Right hindlimb (tissue), 1 donor: ENCODE measurements at places on chromosomes 7 and 10.

- DNase-seq: no peak
Observed at GRCh38 chr7:74231232-74231590, 21.4 kb downstream of the LAT2 start.

- DNase-seq: peak; percentile 44
Observed at GRCh38 chr10:73017955-73018480, 63.4 kb upstream of the PLA2G12B start.

- no peak for DNase-seq
Observed at GRCh38 chr10:110701617-110701971, 57.5 kb downstream of the RBM20 start.

GRCh38 chr10:72069751-72070526, 18.4 kb downstream of the SPOCK2 start:
- DNase-seq: no peak

- no peak for DNase-seq
Observed at GRCh38 chr10:2592360-2593160, 474.8 kb upstream of the PFKP start.

DNA sequence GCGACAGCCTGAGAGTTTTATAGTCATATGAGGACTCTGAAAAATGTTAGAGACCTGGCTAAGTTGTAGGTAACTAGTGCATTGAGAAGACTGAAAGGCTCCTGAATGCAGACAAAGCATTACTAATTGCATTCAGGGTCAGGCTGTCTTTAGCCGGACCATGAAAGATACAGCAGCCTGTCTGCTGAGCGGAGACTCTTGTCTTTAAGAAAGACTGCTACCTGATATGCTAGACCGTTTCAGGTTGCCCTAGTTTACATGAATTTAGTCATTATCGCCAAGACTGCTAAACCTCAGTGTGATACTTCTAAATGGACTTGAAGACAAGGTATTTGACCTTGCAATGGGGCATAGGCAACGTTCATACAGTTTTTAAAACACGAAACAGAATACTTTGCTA, 81.2 kb downstream of the BMPR1A start:
- no peak for DNase-seq

GRCh38 chr10:21807180-21807579, 196.3 kb downstream of the DNAJC1 start:
- no peak for DNase-seq

DNA sequence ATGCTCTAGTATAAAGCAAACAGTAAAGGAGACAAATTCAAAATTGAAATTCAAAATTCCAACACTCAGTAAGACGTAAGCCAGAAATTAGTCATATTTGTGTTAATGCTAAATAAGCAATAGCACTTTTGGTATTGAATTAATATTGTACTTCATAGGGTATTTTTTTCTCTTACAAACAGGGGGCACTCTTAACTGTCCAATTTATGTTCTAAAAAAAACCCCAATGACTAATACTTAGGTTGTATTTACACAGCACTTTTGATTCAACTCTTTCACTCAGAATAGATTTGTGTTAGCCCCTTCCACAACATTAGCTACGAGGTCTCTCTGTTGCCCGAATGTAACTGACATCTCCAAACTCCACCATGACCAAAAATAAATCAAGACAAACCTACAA, 284.9 kb upstream of the COBL start:
- DNase-seq: no peak

GRCh38 chr10:49359349-49360270, 36.3 kb downstream of the DRGX start:
- peak; percentile 53 for DNase-seq

- DNase-seq: no peak
Observed at GRCh38 chr7:117009705-117010361, 56.5 kb downstream of the ST7 start.

GRCh38 chr10:113104047-113104446, 154.0 kb downstream of the TCF7L2 start:
- DNase-seq: no peak

DNA sequence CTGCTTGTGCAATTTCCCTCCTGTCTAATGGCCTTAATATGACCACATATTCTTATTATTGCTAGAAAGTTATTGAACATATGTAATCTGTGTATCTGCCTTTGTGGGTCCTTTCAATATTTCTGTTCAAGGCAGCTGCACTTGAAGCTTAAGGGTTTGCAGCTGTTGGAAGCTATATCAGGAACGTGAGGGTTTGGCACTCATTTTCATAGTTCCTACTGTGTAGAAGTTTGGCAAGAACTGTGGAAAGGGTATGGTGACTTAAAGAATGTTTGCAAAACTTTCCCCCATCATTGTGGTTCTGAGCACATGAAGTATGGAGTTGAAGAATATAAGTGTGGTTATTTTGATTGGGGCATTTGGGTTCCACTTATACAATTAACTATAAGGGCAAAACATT, 144.7 kb upstream of the SEMA3A start:
- peak; percentile 69 for DNase-seq

GRCh38 chr7:117896339-117896738, 23.1 kb upstream of the CTTNBP2 start:
- no peak for DNase-seq

DNA sequence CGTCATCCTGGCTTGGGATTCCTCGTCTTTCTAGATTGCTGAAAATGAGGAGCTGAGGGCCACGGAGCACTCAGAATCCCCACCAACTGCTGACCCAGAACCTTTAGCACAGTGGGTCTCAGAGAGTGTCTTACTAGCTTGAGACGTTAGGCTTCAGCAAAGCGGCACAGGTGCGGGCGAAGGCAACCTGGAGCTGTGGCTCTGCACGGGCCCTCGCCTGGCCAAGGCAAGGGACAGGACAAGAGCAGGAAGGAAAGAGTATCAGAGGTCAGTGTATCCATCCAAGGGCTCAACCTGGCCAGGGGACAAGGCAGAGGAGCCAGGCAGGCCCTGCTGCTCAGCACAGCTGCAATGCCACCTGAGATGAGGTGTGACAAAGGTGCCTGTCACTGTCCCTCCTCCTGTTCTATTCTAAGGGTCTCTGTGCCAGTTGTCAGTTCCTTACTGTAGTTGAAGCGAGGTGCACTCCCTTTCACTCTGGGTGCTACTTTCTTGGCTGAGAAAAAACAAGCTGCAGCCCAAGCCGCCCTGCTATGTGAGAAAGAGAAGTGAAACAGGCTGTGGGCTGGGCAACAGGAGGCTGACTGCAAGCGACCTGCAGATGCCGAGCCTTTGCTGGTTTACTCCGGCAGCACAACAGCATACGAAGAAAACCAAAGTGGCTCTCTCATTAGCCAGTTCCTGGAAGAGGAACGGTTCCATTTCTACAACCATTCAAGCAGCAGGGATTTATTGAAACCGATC, 33.3 kb upstream of the KDM7A start:
- DNase-seq: no peak

- no peak for DNase-seq
Observed at GRCh38 chr10:80290474-80291220, 1.2 kb upstream of the MAT1A start.

GRCh38 chr10:124524991-124525653, 63.5 kb downstream of the LHPP start:
- DNase-seq: no peak

GRCh38 chr10:124911124-124912067, 30.5 kb upstream of the ZRANB1 start:
- DNase-seq: no peak

DNA sequence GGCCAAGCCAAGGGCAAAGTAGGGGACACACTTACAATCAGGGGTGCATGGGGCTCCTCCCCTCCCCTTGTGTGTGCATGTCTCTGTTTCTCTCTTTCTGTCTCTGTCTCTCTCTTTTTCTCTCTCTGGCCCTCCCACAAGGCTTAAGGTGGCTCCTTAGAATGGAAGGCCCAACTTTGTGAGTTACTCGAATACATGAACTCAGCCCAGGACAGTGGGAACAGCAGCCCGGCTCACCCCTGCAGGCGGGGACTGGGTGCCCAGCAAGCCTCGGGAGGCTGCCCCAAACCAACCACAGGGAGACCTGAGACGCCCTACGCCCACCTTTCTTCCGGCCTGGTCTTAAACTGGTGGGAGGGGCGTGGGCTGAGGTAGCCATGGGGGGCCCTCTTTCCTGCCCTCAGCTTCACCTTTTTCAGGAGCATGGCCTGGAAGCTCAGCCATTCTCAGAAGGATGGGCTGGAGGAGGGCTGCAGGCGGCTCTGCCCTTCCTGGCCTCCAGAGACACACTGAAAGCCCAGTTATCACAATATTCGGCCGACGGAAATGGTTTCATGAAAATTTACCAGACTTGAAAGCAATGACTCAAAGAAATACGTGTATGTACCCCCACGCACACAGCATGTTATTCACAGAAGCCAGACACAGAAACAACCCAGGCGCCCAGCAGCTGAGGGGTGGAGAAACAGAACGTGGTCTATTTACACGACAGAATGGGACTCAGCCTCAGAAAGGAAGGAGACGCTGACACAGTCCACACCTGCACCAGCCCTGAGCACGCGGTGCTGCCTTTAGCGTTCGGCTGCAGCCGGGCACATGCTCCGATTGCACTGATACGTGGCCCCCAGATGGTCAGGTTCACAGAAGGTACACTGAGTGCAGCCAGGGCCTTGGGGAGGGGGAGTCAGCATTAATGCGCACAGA, 229.5 kb downstream of the PTPRN2 start:
- no peak for DNase-seq

- no peak for DNase-seq
Observed at GRCh38 chr7:41147606-41148485, 555.0 kb downstream of the INHBA start.

DNA sequence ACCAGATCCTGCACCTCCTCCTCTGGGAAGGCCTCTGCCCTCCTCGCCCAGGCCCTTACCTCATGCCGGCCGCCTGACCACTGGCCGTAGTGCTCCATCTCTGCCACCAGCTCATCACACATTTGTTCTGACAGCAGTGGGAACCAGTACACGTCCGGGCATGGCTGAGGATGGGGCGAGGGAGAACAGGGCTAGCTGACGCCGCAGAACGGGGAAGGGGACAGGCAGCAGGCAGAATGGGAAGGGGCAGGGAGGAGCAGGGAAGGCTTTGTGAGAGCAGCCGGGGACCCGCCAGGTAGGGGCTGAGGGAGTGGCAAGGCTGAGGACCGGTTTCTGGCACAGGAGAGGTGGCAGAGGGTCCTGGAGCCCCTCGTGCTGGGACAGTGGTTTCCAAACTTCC, 8.0 kb upstream of the MOGAT3 start:
- DNase-seq: no peak

DNA sequence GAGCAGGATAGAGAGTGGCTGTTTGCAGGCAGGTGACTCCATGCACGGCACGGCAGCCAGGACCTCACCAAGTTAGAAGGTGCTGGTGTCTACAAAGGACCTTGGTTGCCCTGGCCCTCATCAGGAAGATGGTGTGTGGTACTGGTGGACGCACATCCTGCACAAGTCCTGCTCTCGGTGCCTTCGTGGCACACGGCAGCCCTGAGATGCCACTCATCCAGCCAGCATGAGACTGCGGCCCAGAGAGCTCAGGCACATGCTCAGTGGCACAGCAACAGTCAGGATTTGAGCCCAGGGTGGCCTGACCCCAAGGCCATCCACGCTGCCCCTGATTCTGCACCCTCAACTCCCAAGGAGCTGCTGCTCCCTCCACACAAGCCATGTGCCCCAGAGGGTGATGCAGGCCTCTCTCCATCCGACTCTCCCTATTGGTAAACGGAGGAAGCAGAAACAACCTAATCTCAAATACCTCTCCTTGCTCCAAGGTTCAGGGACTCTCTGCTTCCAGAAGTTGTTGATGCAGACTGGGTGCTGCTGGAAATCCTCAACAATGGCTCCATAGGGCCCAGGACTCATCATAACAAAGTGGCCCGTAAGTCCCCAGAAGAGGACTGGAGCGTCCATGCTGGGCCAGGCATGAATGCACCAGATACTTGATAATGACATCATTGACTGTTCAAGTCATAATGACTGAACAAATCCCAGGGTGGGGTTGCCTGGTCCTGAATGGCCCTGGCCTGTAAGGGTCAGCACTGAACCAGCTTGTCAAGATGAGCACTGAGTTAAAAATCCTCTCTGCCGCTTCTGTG, 93.6 kb downstream of the ARHGAP22 start:
- no peak for DNase-seq

DNA sequence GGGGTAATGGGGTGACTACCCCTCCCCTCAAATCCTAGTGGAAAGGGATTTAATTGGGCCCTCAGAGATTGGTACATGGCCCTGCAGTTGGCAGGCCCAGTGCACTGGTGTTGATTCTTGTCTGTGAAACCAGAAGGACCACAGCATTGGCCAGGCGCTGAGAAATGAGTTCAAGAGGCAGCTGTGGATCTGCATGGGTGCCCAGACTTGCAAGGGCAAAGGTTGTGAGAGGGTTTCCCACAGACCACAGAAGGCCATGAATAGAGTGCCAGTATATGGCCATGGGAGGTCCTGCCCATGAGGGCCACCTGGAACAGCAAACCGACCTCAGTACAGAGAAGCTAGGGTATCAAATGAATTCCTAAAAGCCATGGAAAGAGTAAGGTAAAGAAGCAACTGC, 32.9 kb downstream of the TMEM168 start:
- no peak for DNase-seq

- no peak for DNase-seq
Observed at GRCh38 chr7:140201393-140201792, 24.6 kb upstream of the KDM7A start.

DNA sequence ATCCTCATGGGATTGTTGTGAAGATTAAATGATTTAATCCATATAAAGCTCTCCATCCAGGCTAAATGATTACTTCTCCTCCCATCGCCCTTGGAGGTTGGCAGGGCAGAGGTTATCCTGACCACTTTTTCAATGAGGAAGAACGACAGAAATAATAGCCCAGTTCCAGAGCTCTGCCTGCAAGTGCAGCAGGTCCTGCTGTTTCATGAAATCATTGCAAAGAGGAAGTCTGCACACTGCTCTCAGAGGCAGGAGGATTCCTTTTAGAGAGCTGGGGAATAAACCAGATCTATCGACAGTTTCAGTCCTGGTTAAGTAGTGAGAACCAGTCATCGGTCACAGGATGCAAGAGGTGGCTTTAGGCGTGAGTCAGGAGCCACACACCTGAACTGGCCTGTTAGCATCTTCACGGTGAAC, 25.0 kb upstream of the CDH23 start:
- DNase-seq: no peak

DNA sequence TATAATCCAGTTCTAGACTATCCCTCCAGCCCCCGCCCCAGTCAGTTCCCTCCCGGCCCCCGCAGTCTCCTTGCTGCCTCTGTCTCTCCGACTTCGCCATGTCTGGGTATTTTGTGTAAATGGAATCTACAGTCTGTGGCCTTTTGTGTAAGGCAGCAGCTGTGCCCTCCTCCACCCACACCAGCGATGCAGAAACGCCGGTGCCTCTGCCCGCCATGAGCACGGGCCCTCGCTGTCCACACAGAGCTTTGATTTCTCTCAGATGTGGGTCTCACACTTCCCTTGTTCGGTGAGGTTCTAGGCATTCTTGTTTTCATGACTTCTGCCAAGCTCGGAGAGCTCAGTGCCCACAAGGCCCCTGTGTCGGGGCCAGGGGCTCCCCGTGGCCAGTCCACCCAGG, 37.8 kb downstream of the NKX6-2 start:
- no peak for DNase-seq

- no peak for DNase-seq
Observed at GRCh38 chr10:76229341-76229740, 797.9 kb downstream of the LRMDA start.
